ENCODE measurements at places on chromosomes 11 and 22.

DNA sequence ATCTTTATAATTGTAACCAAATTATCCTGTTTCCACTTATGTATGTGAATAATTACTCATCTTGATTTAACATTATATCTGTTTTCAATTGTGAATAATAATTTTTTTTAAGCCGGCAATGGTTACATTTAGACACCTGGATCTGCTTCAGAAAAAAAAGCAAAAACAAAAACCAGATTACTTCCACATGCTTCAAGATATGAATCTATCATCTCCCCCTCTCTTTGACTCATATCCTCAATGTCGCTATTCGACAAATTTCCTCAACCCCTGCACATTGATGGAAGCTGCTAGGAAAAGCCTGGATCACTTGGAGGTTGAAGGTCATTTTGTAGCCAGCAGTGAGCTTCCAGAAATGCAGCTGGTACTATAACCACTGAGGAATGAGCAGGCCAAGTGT lies 42.7 kb downstream of the SLC1A2 start:
- no peak for DNase-seq

DNA sequence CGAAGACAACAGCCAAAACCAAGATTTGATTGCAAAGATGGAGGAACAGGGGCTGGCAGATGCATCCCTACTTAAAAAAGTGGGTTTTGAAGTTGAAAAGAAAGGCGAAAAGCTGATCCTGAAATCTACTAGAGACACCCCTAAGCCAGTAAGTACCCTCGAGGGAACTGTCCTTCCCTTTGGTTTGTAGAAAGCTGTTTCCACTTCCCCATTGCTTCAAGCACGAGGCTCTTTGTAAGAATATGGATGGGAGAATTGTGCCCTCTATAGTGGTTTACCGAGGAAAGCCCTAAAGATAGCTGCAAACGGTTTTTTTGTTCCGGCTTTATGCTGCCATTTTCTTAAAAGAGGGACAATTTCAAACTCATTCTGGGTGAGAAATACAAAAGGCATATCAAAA lies 133.9 kb downstream of the WNT7B start:
- no peak for DNase-seq

DNA sequence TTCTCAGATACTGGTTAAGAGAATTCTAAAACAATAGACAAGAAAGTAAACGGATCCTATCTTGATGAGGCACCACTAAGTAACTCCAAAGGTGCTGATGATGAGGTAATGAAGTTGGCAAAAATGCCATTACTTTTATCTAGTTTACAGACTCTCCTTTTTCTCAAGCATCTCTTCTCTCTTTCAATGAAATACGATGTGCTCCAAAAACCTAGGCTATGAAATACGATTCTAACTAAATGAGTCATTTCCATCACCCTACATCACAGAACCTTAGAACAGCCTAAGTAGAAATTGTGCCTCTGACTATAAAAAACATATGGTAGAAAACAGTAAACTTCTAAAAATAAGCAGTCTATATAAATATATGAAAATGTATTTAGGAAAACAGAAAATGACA lies 58.9 kb upstream of the ARHGAP32 start:
- no peak for DNase-seq

DNA sequence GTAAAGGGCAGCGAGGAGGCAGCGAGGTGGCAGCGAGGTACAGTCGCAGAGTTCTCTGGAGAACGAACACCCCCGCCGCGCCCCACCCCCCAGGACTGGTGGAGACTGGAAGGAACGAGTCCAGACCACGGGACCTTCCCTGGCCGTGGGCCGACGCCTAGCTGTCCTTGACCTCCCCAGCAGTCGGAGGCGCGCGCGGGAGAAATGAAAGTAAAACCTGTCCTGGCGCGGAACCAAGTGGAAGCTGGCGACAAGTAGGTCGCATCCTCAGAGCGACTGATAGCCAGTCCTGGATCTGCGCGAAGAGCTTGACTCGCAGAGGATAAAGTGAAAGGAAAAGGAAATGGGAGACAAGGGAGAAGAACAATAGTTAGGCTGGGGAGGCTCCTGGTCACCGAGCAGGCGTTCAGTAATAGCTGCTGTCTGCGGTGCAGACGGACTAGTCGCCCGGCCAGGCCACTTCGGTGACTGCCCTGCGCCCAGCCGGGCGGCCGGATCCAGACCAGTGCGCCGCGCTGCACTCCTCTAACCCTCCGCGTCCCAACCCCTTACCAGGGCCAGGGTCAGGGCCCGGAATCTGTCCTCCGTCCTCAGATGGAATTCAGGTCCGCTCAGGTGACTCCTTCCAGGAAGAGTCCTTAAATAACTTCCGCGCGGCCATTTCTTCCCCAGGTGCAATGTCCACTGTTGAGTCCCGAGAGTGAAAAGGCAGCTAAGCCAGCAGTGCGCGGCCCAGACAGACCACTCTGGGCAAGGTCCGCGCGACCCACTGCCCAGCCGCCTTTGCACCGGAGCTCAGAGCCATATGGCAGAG lies 1.9 kb upstream of the ADM start:
- no peak for DNase-seq

DNA sequence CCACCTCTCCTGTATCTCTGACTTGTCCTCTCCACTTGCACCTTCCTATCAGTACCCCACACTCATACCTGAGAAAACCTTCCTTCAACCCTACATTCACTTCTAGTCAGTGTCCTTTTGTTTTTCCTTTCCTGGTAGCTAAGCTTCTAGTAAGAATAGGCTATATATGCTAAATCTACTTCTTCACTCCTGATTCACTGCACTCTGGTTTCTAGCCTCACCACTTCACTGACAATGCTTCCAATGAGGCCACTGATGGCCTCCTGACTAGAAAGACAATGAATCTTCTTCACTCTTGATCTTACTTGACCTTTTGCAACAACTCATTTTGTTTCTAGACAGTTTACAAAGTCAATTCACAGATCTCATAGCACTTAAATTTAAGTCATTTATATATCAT lies 52.0 kb downstream of the RELT start:
- DNase-seq: no peak

DNA sequence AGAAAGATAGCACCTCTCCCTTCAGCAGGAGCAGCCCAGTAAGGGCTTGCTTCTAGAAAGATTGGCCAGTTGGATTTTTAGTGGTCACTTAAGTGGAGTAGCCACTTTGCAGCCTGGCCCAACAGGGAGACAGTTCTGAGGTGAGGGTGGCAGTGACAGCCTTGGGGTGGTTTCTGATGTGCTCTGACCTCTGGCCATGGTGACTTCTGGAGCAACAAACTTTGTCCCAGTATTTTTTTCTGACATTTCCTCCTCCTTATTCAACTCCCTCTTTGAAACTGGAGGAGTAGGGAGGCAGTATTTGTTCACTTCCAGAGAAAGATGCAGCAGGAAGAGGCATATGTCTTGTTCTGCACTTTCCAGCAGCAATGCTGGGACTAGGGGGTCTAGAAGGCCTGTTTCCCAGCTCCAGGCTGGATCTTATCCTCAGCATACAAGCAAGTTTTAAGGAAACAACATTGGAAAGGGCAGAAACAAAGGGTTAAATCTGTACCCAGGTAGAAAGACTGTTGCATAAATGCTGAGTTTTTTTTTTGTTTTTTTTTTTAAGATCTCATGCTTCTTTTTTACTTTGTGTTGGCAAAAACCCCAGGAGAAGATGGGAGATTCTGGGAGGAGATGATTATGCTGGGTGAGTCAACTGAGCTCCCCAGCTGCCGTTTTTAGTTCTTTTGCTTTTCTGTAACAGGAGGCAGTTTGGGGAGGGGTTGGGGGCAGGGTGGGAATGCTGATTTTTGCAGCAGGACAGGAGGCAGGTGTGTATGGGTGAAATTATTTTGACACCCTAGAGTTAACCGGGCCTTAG lies 37.2 kb downstream of the RCOR2 start:
- no peak for DNase-seq

- DNase-seq: no peak
These were observed 93.3 kb downstream of the BRD1 start for GRCh38 chr22:49734390-49734789.

DNA sequence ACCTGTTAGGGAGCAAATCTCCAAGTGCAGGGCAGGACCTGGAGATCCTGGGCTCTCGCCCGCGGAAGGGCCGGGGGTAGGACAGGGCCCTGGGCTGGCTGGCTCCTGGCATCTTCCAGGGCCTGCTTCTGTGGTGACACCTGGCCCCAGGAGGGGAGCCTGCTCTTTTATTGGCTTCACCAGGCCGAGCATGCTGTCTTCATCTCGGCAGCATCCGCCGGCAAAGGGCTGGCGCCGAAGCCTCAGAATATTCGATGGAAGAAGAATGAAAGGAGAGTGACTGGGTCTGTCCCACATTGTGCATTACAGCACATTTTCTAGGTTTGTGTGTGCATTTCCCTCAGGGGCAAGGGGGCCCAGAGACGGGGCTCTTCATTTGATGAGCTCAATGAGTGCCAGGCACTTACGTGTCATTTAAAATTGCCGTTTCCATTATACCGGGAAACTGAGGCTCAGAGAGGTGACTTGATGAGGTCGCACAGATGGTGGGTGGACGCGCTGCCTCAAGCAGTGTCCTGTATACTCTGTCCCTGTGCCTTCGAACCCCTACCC lies 70.0 kb downstream of the RBX1 start:
- DNase-seq: no peak

DNA sequence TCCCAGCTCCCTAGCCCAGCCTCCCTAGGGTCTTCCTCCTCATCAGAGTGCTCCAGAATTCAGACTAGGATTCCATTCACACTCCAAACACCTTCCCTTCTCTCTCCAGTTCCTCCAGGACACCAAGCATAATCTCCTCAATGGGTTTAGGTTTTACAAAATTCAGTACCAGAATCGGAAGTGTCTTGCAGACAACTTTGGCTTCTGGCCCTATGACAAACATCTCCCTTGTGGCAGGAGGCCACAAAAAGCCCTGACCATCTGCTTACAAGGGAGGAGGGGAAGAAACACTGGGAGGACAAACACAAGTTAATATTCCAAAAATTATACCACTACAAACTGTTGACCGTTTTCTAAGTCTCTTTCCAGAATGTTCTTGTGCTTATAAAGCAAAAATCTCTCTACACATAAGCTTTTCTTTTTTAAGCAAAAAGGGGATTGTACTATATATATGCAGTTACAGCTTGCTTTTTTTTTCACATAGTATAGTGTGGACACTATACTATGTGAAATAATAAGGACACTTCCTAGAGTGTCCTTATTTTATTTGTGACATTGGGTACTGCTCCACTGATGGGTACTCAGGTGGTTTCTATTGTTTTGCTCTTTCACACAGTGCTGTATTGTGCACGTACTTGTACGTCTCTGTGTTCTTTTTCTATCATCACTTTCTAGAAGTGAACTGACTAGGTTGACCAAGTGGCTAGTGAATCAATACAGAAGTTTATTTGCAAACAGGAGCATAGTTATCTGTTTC lies 78.7 kb downstream of the BDNF start:
- no peak for DNase-seq

- no peak for DNase-seq
These were observed at the start of gene CATSPERZ for GRCh38 chr11:64299847-64300648. Gene CATSPERZ (plus strand): TSS chr11:64300358. CDS start chr11:64300411, 53 bp downstream.

DNA sequence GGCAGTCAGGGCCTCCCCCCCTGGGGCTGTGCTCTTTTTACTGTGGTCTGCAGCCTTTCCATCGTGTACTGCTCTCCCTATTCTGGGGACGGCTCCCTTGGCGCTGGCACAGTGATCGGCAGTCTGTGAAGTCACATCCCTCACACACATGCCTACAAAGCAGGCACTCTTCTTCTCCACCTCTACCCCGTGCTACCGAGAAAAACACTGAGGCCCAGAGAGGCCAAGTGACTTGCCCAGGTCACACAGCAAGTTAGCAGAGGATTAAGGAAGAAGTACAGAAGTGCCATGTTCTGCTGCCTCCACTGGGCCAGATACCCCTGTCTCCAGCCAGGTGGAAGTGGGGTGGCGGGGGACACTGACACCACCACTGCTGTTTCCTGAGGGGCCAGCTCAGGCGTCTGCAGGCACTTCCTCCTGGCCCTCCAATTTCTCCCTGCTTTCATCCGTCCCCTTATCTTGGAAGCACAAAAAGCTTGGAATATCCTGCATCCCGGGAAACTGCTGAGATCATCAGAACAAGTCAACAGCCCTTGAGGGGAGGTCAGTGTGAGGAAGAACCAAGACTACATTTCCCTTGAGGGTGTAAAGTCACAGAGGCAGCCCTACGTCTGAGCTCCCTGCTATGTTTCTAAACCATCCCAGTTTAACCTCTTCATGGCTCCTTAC lies 30.2 kb upstream of the KLHL35 start:
- no peak for DNase-seq

GRCh38 chr11:44775366-44775984 lies 48.7 kb downstream of the TSPAN18 start:
- no peak for DNase-seq

GRCh38 chr11:67356864-67357561 lies 3.7 kb upstream of the POLD4 start:
- DNase-seq: peak; percentile 37

DNA sequence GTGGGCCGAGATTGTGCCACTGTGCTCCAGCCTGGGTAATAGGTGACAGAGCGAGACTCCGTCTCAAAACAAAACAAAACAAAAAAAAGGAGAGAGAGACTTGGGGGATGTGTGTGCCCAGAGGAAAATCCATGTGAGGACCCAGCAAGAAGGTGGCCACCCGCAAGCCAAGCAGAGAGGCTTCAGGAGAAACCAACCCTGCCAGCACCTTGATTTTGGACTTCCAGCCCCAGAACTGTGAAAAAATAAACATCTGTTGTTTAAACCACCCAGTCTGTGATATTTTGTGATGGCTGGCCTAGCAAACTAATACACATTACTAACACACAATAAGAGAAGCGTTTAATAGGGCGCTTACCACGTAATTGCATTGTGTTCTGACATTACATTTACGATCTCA lies 21.2 kb downstream of the TXN2 start:
- DNase-seq: no peak

GRCh38 chr11:69695581-69695980 lies 8.2 kb downstream of the FGF19 start:
- DNase-seq: no peak

- DNase-seq: no peak
These were observed 48.3 kb downstream of the SYT13 start for GRCh38 chr11:45237711-45238315.

DNA sequence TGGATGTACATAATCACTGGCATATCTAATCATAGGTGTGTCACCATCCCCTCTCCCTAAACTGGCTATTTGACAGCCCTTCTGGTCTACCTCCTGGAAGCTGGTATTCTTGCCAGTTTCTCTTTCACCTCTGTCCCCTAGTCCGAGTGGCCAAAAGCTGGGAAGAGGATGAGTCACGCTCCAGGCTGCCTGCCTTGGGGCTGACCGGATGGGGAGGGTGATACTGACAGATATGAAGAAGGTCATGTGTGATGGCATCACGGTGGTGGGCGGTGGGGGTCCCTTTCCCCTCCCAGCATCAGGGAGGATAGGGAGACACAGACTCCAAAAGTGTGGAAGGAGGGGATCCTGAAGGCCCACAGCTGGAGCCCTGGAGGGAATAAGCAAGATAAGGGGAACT lies 4.8 kb downstream of the OAF start:
- no peak for DNase-seq

GRCh38 chr11:131977854-131978253 lies 607.4 kb downstream of the NTM start:
- no peak for DNase-seq

GRCh38 chr11:27297616-27298015 lies 65.4 kb downstream of the CCDC34 start:
- no peak for DNase-seq

GRCh38 chr11:72446929-72447769 lies 12.8 kb upstream of the CLPB start:
- no peak for DNase-seq

GRCh38 chr11:63919267-63920125 lies 2.5 kb upstream of the RCOR2 start:
- no peak for DNase-seq
